ENCODE measurements at places on chromosomes 4 and X.
A peak's percentile ranks its signal among the peaks of the same experiment; 100 is the strongest.

DNA sequence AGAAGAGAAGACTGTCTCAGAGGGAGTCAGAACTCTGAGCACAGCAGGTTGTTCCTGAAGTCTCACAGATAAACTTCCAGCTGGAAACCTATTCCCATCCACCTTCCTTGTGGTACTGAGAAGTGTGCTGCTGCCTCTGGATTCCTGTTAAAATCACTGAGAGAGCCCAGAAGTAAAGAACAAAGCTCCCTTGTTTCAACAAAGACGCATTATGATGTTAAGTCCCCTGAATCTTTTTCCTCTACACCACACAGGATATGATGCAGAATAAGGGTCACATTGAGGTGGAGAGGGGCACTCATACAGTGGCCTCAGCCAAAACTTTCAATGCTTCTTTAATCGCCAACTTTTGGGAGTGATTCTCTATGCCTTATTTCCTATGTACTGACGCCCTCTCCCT is 321.0 kb downstream of the OPHN1 start:
- peak; percentile 68 for DNase-seq

GRCh38 chrX:30144221-30144620 is 71.1 kb upstream of the MAGEB2 start:
- DNase-seq, result no peak

GRCh38 chr4:76339364-76339763 is 32.8 kb downstream of the STBD1 start:
- DNase-seq, result no peak

- peak; percentile 91 for DNase-seq
Measured at GRCh38 chr4:105146276-105147015, at the start of gene TET2. Gene TET2, plus strand, starts transcription at chr4:105146876. Its CDS starts 87,067 bp downstream, at chr4:105233943.

- DNase-seq, result no peak
Measured at GRCh38 chr4:30525662-30526315, 194.4 kb upstream of the PCDH7 start.

- no peak for DNase-seq
Measured at GRCh38 chr4:7328913-7329638, 105.7 kb downstream of the PSAPL1 start.

GRCh38 chrX:85836868-85837267 is 210.5 kb downstream of the CHM start:
- no peak for DNase-seq

DNA sequence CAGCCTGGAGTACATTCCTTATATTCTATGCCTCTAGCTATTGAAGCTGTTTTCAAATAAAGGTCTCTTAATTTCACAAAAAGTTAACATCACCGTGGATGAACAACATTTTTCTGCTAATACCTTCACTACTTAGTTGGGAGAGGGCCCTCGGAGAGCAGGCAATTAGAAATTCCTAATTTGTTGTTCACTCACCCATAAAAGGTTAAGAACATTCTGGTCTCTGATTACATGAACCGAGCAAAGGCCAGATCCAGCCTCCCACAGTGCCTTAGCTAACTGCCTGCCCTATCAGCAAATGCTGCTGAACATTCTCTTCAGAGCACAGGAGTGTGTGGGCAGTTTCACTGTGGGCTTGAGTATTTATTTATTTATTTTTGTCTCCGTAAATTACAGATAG is 36.0 kb upstream of the TTC29 start:
- peak; percentile 8 for DNase-seq

GRCh38 chr4:120838784-120839183 is 83.7 kb downstream of the PRDM5 start:
- no peak for DNase-seq

- DNase-seq, result no peak
Measured at GRCh38 chr4:30653291-30653690, 66.9 kb upstream of the PCDH7 start.

DNA sequence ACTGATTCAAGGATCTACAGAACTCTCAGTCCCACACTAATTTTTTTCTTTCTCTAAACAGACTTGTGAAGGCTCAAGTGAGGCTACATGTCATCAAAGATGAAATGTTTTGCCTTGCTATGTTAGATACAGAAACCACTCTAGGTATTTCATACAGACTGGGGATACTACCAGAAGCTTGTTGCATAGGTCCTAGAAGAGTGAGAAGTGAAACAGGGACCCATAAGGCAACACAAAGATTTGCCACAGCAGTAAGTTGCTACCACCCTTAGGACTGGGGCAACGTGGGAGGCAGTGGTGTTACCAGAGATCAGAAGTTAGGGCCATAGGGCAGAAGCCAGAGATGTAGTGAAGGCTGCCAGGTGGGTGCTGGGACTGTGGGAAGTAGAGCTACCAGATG is 50.7 kb upstream of the MID1IP1 start:
- no peak for DNase-seq

DNA sequence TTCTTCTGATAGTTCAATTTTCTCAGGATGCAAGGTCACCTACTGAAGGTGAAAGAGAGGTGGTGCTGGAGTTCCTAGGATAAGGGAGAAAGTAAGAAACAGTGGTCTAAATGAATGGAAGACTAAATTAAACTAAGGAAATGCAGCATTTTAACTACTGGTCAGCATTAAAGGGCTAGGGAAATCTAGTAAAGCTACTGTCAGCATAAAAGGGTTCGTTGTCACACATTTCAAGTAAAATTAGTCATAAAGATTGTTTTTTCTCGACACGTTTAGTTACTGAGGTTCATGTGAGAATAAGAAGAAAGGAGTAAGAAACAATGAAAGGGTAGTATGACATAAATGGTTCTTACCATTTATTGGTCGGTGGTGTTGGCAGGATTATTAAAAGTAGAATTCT is 40.0 kb upstream of the COX18 start:
- DNase-seq, result no peak

- no peak for DNase-seq
Measured at GRCh38 chr4:53557669-53558064, 33.6 kb downstream of the LNX1 start.

GRCh38 chr4:158649111-158649680 is 22.5 kb downstream of the C4orf46 start:
- DNase-seq, result no peak

- no peak for DNase-seq
Measured at GRCh38 chr4:169209388-169209883, 61.3 kb downstream of the SH3RF1 start.

GRCh38 chr4:8167815-8168214 is 9.2 kb upstream of the ABLIM2 start:
- DNase-seq, result no peak

DNA sequence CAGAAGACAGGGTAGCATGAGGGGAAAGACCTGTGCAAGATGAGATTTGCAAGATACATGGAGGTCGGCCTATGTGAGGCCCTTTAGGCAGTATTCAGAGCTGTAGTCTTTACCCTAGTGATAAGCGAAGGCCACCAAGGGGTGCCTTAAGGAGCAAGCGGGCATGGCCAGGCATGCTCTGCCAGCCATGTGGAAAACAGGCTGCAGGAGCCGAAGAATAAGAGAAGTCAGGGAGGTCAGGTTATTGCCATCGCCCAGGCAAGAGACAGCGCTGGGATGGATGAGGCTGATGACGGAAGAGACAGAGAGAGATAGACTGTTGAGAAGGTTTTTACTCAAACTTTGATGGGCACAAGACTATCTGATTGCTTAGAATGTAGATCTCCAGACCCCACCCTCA is 7.0 kb upstream of the FATE1 start:
- DNase-seq, result no peak

GRCh38 chr4:94068753-94069719 is 138.6 kb upstream of the SMARCAD1 start:
- DNase-seq, result no peak

DNA sequence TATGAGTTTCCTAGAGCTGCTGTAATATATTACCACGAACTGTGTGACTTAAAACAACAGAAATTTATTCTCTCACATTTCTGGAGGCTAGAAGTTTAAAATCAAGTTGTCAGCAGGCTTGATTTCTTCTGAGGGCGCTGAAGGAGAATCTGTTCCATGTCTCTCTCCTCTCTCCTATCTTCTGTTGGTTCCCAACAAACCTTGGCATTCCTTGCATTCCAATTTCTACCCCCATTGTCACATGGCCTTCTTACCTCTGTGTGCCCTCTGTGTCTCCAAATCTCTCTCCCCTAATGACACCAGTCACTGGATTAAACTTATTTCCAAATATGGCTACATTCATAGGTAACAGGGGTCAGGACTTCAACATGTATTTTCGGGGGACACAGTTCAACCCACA is 672.7 kb downstream of the RPA4 start:
- DNase-seq, result no peak

GRCh38 chr4:90254357-90254756 is 127.2 kb downstream of the CCSER1 start:
- no peak for DNase-seq

DNA sequence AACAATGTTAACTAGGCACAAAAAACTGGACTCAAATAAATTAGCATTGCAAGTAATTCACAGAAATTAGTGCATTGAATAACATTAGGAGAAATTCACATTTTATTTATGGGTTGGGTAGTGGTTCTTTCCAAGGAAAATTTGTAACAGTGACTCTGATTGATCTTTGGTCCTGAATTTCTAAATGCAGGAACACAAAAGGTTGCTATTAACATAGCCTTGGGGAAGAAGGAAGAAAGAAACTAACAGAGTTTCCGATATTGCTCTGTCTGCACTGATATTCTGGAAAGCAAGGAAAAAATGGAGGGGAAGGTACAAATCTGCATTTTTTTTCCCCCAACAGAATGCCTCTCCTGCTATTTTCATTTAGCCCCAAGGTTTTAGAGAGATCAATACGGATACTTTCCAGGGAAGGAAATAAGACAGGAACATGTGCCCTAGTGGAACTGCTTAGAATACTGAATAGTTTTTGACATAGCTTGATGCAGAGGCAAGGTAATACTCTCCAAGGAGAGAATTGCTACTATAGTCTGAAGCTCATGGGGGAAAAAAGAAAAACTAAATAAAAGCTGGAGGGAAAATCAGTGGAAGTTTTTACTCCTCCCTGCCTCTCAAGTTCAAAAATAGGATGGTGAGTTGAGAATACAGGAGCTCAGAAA is 490.1 kb downstream of the RAPGEF2 start:
- no peak for DNase-seq

GRCh38 chrX:140050906-140051305 is 85.6 kb upstream of the CXorf66 start:
- peak; percentile 8 for DNase-seq

GRCh38 chrX:48890934-48891401 is 6.6 kb downstream of the TIMM17B start:
- DNase-seq, result no peak

- no peak for DNase-seq
Measured at GRCh38 chrX:81348388-81348787, 146.5 kb downstream of the SH3BGRL start.

DNA sequence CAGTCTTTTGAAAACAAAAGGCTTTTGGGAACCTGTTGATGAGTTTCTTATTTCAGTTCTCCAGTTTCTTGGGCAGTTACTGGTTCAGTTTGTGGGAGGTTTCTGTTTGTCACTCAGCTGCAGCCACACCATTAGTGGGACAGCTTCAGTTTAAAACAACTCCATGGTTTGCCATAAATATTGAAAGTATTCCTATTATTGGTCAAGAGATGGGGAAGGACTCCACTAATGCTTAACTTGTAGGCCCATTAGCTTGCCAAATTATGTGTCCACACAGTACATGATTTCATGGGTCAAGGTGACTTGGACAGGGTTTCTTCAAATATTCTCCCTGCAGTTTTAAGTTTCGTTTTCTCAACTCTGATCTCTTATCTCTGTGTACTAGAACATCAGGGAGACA is 15.5 kb upstream of the ASIC5 start:
- no peak for DNase-seq

GRCh38 chrX:675279-675954 is 44.8 kb downstream of the SHOX start:
- DNase-seq, result no peak

DNA sequence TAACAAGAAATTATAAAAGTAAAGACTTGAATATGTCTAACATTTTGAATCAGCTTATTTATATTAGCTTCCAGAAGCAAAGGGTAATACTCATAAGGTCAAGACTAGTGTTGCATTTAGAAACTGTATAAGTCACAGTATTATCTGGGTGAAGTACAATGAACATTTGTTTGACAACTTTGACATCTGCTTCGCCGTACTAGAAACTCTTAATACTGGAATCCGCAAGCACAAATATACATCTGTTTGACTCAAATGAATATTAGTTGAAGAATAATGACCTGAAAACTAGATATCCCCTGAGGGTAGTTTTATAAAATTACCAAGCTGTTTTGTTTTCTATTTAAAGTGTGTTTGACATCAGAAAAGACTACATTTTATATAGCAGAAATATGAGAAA is 135.4 kb upstream of the ATOH1 start:
- no peak for DNase-seq

DNA sequence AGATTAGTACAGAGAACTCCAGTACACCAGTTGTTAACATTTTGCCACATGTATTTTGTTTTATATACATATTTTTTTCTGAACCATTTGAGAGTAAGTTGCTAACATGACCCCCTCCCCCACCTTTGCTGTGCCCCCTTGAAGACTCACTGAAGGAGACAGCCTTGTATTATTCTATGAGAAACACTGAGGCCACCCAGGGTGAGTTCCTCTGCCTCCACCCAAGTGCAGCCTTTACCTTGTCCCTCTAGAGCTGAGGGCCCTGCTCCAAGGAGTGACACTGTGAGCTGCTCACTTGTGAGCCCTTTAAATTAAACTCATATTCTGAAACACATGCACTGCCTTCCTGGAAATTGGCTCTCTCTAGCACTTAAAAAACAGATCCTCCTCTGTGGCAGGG is 21.1 kb downstream of the KIT start:
- DNase-seq, result no peak

DNA sequence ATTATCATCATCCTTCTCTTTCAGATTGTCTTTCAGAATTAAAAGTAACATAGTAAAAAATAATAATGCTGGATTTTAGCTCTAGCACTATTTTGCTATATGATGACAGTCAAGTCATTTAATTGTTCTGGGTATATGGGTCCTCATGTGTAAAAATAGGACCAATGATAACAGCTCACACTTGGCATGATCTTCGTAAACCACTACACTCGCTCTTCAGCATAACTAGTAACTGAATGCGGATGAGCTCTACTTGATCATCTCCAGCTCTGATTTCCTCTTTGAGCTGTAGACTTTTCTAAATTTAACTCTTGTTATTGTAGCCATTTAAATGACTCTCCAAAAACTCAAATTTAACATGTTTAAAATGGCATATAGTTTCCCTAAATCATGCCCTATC is 831.8 kb upstream of the HS3ST1 start:
- no peak for DNase-seq

DNA sequence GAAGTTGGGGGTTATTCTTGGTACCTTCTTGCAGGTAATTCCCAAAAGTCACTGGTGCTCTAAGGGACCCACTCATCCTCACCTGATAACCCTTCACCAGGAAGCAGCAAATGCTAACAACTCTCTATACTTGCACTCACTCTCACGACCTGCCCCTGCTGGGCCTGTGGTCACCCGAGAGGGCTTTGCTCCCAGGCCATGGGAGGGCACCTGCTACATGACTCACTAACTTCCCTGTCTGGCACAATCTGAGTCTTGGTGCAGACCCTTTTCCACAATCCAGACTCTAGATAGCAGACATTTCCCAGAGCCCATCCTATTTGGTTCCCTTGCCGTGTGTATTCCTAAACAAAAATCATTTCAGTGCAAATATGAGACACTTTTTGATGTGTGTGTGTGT is 403.8 kb upstream of the FAT1 start:
- DNase-seq, result no peak

All from cardiac muscle cell (in vitro differentiated cells and primary cell).